ENCODE measurements at places on chromosomes 2 and 18.

GRCh38 chr2:212021947-212022346 lies 516.7 kb downstream of the ERBB4 start:
- DNase-seq: no peak

DNA sequence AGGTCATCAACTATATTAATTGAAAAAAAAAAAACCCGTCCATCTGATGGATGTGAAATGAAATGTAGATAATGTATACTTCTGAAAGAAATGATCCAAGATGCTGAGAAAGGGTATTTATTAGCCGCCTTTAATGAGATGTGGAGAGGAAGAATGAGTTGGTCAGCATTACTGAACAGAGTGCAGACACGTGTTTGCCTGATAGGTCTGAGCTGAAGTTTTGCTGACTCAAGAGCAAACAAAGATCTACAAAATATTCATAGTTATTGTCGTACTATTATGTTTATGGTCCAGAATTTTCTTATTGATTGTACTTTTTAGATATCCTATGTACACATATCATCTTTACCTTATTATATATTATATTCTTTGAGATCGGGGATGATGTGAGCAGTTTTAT lies 235.3 kb downstream of the RDH14 start:
- DNase-seq: no peak

DNA sequence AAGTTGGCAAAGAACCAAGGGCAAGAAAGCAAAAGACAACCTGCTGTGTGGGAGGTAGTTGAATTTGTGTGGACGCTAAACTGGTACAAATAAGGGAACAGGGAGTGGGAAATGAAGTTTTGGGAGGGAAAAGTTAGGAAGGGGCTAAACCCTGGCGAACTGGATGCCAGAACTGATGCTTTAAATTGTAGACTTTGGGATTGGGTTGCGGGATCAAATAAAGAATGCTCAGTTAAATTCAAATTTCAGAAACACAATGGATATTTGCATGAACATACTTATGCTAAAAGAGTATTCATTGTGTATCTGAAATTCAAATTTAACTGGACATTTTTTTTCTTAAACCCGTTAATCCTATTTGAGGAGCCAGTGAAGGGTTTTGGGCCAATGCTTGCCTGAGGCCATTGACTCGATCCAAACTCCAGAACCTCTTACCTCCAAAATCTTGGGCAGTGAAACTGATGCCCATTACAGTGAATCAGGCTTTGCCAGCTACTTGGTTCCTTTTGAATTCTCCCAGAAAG lies 44.2 kb upstream of the YWHAQ start:
- DNase-seq: no peak

DNA sequence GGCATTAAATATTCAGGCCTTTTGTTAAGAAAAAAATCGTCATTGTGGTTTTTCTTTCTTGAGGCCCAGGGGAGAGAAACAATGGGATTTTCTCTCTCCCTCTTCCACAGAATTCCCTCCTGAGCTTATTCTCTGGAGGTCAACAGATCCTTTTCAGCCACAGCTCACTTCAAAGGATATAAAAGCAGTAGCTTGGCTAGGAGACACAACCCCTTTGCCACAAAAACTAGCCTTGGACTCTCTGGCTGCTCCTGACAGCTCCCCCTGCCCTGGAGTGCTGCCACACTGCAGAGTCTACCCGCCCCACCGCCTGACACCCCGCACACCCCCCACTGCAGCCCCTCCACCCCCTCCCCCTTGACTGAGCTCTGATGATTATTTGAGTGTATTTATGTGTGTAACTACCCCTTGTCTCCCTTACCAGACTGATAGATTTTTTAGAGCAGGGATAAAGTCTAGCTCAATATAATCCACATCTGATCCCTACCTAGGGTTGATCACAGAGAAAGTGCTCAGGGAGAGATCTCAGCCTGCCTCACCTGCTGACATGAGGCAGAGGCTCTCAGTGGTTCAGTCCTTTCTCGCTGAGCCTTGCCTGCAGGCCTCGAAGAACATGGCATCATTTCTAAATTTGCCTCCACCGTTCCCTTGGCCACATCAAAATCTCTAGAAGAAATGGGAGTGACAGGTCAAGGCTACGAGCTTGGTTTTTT lies 132.2 kb upstream of the SP5 start:
- DNase-seq: no peak

- DNase-seq: no peak
These were observed 13.3 kb upstream of the CCDC85A start for GRCh38 chr2:56170504-56170903.

GRCh38 chr2:25951071-25951547 lies 31.2 kb downstream of the KIF3C start:
- peak; percentile 82 for DNase-seq

DNA sequence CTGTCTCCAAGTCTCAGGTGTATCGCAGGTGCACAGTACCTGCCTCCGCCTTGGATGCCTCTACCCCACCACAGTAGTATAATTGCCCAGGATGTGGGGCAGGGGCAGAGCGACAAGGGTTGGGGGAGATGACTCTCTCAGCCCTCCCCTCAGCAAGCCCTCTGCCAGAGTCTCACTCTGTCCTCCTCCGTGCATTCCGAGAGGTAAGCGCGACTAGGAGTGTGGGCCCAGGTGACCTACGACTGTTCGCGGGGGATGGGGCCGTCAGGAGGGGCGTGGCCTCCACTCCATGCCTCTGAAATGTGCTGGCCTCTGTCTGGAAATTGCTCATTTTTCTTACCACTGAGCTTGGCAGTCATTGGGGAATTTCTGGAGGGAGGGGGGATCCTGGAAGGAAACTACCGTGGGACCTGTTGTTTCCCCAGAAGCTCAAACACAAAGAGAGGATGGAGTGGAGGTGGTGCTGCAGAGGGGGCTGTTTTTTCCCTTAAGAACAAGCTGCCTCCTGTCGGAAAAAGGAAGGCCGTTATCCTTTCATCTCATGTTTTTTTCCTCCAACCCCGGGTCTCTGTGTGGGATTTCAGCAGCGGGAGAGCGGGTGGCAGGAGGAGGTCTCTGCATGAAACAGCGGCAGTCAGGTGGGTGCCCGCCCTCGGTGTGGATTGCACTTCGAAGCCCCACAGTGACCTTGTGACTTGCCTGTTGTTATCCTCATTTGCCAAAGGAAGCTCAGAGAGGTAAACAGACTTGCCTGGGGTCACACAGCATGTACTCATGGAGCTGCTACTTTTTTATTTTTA lies 13.0 kb upstream of the RALB start:
- DNase-seq: peak; percentile 88

DNA sequence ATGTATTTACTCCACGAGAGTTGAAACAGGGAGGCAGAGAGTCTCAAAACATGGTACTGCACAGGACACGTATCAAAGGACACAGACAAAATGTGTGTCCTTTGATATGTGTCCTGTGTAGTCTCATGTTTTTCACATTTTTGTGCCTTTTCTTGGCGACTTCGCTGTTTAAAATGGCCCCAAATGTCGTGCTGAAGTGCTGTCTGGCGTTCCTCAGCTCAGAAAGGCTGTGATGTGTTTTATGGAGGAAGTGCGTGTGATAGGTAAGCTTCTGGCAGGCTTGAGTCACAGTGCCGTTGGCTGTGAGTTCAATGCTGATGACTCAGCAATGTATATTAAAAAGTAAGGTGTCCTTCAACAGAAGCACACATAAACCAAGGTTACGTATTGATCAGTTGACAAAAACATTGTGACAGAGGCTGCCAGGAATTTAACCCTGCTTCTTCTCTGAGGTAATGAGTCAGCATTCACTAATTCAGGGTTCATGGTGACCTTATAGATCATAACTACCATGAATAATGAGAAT lies 78.2 kb downstream of the DYSF start:
- peak; percentile 67 for DNase-seq

DNA sequence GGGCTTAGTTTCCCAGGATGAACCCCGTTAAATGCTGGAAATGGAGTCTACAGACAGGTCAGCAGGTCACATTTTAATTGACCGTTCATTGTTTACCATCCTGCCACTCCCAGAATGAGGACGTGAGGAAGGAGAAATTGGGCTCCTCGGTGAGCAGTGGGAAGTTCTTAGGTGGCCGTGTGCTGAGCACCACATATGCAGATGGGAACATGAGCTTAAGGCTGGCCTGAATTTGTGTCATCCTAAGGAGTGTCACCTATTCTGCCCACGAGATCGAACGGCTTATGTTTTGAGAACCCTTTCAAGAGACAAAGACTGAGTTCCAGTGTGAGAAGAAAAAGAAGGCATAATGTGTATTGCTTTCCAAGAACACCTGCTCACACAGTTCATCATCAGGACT lies 234.4 kb upstream of the PXDN start:
- no peak for DNase-seq

DNA sequence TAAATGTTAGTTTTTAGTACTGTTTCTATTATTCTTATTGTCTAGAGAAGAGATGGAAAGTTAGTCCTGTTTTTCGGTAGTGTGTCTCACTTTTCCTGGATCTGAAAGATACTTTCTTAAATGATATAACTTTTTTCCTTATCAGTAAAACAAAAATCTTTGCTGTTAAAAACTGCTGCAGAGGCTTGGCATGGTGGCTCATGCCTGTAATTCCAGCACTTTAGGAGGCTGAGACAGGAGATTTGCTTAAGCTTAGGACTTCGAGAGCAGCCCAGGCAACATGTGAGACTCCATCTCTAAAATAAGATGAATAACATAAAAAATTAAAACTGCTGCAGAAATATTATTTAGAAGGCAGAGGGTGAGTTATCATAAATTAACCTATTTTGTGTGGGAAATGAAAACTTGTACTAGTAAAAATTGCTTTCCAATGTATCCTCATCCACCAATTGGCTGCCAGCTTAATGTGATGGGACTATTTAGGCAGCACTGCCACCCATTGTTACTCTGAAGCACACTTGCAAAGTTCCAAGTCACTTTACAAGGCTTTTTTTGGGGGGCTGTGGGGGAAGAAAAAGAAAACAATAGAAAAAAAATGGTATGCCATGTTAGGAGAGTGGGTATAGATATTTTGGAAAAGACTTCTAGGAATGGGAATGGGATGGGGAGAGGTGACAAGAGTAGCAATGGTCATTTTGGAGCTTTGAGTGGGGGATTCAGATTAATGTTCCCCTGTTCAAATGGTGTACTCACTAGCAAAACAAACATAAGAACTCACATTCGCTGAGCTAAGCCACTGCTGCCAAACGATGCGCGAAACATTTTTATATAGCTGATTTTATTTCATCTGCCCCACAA lies 62.7 kb downstream of the MEIS1 start:
- DNase-seq: no peak

DNA sequence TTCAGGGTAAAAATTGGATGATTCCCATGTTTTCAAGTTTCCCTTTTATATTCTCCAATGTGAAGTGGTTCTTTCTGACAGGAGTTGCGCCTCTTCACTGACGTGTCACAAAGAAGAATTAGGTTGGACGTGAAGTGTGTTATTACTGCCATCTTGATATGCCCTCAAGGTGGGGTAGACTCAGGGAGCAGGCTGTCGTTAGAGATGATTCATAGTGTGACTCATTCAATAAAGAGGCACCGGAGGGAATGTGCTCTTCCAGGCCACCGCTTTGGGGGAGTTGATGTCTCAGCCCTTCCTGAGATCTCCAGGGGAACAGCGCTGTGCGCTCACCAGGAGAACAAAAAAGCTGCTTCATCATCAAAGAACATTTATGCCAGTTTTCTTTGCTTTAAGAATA lies 3.6 kb upstream of the DGKD start:
- peak; percentile 98 for DNase-seq

GRCh38 chr2:235098269-235098668 lies 146.5 kb downstream of the SH3BP4 start:
- no peak for DNase-seq

DNA sequence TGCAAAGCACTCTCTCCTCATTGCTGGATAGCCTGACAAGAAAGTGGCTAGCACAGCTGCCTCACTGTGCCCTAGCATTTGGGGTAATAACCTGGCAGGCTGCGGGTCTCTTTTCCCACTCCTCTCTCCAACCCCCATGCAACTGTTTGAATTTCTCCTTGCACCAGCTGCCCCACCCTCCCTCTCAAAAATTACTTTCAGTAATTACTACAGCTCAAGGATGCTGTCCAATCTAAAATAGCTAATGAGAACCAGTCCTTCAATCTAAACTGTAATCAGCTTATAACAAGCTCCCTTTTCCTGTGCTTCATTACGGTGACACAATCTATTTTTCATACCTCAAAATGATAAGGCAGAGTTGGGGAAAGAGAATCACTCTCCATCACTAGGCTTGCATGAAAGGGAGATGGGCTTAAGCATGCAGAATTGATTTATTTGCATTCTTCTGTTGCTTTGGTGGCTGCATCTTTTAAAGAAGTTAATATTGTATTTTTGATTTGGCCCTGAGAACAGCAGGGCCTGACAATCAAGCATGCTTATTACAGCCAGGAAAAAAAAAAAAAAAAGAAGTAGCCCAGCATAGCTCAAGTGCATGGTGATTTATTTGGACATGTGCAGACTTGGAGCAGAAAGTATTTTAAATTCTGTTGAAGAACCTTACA lies 881.8 kb downstream of the SLC4A3 start:
- DNase-seq: no peak

DNA sequence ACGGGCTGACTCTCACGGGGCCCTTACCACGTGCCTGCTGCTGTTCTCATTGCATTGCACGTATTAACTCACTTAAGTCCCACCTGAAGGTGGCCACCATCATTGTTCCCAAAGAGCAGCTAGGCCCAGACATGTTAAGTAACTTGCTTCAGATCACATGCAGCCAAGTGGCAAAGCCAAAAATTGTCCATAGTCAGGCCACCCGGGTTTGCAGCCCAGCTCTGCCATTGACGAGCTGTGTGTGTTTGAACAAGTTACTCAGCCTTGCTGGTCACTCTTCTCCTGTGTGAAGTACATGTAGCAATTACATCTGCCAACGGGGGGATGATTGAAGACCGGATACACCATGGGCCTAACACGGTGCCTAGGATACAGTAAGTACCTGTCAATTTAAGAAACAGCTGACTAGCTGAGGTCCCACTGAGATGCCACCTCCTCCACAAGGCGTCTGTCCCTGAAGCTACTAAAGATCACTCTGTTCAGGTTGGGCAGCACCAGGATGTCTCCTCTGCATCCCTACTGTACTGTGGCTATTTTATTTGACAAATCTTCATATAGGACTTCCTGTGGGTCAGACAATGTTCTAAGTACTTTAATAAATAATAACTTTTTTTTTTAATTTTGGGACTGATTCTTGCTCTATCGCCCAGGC lies 154.2 kb upstream of the MYCN start:
- DNase-seq: no peak
